ENCODE measurements at places on chromosomes 6 and 20.

- no peak for DNase-seq
Measured at GRCh38 chr6:53216301-53216700, 67.7 kb upstream of the GCM1 start.

GRCh38 chr6:3770023-3770720 is 18.7 kb upstream of the PXDC1 start:
- DNase-seq: no peak

DNA sequence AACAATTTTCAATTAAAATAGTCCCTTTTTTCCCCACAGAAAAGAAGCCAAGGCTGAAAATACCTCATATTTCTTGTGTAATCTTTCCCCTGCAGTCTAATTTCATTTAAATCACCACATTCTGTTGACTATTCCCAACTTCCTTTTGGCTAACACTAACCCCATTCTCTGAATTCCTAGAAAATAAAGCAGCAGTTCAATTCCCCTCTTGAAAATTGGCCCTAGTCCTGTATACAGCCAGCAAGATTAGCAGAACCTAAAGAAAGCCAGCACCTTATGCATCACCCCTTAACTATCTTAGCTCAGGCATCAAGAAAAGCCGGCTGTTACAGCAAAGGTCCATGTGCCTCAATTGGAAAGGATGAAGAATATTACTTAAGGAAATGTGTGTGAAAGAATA is 69.7 kb downstream of the MDN1 start:
- DNase-seq: no peak

DNA sequence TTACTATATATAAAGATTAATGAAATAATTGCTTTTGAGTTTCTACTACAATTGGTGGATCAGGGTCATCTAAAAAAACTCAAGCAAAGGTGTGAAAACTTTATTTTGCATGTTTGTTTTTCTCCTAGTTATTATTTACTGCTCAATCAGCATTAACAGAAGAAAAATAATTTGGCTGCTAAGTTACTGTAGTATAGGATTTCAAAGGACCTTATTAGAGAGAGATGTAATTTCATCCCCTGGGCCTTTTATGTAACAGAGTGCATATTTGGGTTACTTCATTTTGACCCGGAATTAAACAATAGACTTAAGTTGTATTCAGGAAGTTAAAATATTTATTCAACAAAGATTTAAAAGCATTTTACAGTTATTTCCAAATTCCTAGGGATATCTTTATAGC is 49.8 kb downstream of the EYA4 start:
- no peak for DNase-seq

- DNase-seq: no peak
Measured at GRCh38 chr20:45288376-45288775, 18.3 kb upstream of the RBPJL start.

- no peak for DNase-seq
Measured at GRCh38 chr6:154301839-154302752, 54.5 kb downstream of the IPCEF1 start.

- no peak for DNase-seq
Measured at GRCh38 chr6:626236-626635, 30.7 kb downstream of the HUS1B start.

DNA sequence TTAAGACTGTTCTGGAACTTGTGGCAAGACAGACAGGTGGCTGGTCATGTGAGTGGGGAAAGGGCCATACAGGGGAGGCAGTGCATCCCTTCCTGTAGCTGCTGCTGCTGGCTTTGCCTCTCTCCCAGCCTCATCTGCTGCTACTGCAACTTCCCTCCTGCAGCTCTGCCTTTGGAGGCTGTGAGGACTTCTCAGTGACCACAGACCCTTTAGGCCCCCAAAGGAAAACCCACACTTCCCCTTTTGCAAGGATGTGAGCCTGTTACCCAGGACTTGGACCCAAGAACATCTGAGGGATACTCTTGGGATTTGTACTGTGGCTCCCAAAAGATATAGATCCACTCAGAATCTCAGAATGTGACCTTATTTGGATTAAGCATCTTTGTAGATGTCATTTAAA is 91.0 kb downstream of the TMEM170B start:
- DNase-seq: no peak

GRCh38 chr6:83578057-83578456 is 65.7 kb downstream of the PRSS35 start:
- no peak for DNase-seq

- DNase-seq: no peak
Measured at GRCh38 chr6:35327349-35328027, 14.9 kb upstream of the PPARD start.

DNA sequence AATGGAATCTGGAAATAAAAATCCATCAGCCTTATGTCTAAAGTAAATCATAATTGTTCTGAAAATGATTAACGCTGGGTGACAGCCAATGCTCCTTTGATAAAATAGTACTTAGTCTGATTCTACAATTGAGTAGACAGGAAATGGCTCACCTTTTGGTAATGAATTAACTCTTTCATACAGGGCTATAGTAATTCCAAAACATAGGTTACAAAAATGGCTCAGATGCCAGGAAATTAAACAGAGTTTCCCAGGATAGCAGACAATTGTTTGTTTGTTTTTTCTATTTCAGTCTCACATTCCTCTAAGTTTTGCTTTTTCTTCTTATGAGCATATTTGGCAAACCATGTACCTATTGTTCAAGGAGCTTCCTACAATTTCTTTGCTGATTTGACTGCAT is 257.2 kb upstream of the EPHA7 start:
- no peak for DNase-seq

- DNase-seq: no peak
Measured at GRCh38 chr20:22464312-22465003, 119.9 kb downstream of the FOXA2 start.

- DNase-seq: peak; percentile 74
Measured at GRCh38 chr6:136067731-136068341, 182.3 kb downstream of the MTFR2 start.

- DNase-seq: no peak
Measured at GRCh38 chr6:45552536-45552935, 174.8 kb upstream of the SUPT3H start.

GRCh38 chr20:18011482-18011881 is 42.7 kb downstream of the MGME1 start:
- no peak for DNase-seq

GRCh38 chr20:10536531-10536930 is 101.4 kb downstream of the SLX4IP start:
- no peak for DNase-seq

GRCh38 chr20:17227219-17227575 is 357 bp downstream of the PCSK2 start:
- DNase-seq: no peak

DNA sequence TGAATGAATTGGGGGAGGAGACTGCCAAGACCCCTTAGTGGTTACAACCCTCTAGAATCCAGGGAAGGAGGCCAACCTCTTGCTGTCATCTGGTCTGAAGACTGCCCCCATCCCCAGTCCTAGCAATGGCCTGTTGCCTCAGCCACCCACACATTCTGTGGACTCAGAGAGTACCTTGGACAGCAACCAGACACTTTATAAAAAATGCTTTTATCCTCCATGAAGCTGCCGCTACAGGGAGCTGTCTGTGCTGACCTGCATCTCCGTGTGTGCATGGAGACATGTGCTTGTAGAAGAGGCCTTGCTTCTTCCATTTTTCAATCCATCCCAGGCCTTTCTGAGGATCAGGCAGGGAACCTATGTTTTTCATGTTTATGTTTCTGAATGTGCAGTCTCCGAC is 15.2 kb downstream of the CDH22 start:
- DNase-seq: peak; percentile 43

GRCh38 chr6:142481466-142481865 is 179.7 kb downstream of the ADGRG6 start:
- no peak for DNase-seq

- DNase-seq: no peak
Measured at GRCh38 chr6:11388983-11389944, 148.3 kb upstream of the TMEM170B start.

DNA sequence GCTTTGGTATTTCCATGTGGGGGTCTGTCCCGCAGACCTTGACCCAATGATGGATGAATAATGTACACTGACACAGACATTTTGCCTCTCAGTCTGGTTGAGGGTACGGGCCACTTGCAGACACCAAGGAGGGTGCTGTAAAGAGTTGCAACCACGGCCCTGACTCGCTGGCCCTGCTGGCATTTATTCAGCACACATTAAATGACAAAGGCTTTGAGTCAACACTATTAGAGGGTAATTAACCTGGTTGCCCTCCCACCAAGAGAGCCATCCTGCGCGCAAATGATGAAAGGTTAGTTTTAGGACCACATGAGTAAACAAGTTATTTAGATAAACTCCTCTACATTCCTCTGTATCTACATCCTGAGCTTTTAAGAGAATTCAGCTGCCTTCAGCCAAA is 308.9 kb upstream of the MMS22L start:
- DNase-seq: peak; percentile 42

DNA sequence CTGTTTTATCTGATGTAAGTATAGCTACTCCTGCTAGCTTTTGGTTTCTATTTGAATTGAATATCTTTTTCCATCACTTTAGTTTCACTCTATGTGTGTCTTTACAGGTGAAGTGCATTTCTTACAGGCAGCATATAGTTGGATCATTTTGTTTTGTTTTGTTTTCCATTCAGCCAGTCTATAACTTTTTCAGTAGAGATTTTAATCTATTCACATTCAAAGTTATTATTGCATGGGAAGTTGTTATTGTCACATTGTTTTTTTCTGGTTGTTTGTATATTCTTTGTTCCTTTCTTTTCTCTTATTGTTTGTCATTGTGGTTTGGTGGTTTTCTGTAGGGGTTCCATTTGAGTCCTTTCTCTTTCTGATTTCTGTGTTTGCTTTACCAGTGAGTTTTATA is 151.2 kb downstream of the PDE10A start:
- DNase-seq: no peak

DNA sequence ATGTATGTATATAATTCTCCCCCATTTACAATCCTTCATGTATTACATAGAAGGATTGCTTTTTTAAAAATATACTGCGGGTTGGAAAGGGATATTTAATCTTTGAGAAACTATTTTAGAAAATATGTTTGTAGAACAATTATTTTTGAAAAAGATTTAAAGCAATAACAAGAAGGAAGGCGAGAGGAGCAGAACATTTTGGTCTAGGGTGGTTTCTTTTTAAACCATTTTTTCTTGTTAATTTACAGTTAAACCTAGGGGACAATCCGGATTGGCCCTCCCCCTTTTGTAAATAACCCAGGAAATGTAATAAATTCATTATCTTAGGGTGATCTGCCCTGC is 3.6 kb downstream of the FOXC1 start:
- no peak for DNase-seq

GRCh38 chr6:162829013-162829742 is 101.4 kb downstream of the PACRG start:
- DNase-seq: no peak

- DNase-seq: no peak
Measured at GRCh38 chr6:41373919-41374617, 38.7 kb downstream of the NCR2 start.

DNA sequence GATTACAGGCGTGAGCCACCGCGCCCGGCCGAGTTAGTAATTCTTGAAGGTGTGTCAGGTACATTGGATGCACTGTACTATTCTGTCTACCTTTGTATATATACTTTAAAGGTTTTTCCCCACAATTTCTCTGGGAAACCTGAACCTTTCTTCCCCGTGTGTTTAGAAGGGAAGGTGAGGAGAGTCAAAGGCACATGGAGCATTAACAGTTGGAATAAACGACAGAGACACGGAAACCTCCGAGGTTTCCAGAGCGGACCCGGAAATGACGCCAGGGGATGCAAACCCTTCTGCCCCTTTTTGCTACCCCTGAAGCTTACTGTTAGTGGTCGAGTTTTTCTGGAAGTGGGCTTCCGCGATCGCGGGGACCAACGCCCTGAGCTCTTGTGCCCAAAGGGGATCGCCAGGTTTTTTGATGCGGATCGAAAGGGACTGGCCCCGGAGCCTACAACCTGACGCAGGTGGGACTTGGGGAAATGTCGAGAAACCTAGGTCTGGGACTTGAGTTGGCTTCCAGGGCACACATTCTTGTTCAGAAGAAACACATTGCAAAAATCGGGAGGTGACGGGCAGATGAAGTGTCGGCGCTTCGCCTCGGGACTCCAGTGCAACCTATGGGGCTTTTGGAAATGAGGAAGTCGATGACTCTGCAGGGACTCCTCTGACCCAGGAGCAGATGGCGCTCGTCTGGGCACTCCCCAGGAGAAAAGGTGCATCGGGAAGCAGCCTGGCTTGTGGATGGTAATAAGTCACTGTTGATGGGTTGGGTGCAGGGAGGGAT is 218.2 kb downstream of the OR2B2 start:
- no peak for DNase-seq

GRCh38 chr6:100163035-100163434 is 169.0 kb upstream of the MCHR2 start:
- no peak for DNase-seq

- no peak for DNase-seq
Measured at GRCh38 chr6:155213611-155214372, 50.0 kb upstream of the CLDN20 start.

DNA sequence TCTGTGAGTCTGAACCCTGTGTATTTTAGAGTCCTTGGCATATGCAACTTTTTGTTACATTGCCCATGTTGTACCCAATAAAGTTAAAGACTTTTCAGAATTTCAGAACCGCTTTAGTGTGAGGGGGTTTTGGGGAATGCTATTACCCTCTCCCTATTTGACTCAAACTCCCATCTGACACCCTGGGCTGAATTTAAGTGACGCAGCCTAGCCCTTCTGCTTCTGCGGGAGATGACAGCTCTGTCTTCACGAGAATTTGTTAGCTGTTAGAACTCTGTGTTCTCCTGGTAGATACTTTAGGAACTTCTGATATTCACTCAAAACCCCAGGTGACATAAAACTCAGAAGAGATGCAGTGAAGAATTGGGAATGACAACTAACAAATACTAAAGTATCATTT is 500.6 kb upstream of the ID4 start:
- DNase-seq: no peak

DNA sequence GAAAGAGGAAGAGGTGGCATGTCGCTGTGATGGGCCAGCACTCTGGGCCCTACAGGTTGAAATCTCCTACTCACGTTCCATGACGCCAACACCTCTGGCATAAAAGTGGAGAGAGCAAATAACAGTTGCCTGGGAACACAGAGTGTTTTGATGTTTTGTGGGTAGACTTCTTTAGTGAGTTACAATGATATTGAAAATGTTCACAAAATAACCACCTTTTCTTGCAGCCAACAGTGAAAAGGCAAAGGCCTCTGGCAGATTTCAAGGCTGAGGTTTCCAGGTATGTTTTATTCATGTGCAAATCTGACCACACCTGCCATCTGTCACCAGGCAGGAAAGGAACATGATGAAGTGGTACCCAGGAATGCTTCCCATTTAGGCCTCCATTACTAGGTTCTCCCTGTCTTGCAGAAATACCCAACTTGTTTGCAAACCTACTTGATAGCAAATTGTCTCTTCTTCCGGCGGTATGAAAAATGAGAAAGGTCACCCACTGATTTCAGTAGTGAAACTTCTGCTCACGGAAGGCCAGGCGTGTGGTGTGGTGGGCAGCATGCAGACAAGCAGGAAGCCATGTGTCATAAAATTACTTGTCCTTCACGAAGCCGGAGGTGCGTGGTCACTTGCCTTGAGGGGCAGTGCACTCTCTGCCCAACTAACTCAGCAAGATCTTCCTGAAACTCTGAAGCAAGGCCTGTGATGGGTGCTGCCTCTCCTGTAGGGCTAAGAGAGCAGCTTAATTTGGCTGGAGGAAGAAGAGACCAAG is 299.1 kb upstream of the PRDM1 start:
- DNase-seq: no peak
